HL-60 (cell line): ENCODE measurements at places on chromosomes 11 and 22.
A peak's percentile ranks its signal among the peaks of the same experiment; 100 is the strongest.

DNA sequence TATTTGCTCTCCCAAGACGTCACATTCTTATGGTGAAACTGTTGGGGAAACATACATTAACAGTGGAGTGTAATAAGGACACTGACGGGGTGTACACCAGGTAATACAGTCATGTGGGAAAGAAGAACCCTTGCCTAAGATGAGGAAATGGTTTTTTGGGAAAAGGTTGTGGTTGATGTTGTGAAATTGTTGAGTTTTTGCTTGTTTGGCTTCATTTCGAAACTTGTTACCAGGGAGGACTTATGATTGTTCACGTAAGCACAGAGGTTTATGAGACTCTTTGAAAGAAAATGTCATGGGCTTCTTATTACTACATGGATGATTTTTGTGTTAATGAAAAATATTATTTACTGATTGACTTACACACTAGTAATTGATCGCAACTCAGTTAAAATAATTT lies 16.8 kb downstream of the ANO3 start:
- no peak for DNase-seq

- peak; percentile 55 for DNase-seq
Observed at GRCh38 chr11:102560555-102561011, 30.0 kb upstream of the MMP7 start.

DNA sequence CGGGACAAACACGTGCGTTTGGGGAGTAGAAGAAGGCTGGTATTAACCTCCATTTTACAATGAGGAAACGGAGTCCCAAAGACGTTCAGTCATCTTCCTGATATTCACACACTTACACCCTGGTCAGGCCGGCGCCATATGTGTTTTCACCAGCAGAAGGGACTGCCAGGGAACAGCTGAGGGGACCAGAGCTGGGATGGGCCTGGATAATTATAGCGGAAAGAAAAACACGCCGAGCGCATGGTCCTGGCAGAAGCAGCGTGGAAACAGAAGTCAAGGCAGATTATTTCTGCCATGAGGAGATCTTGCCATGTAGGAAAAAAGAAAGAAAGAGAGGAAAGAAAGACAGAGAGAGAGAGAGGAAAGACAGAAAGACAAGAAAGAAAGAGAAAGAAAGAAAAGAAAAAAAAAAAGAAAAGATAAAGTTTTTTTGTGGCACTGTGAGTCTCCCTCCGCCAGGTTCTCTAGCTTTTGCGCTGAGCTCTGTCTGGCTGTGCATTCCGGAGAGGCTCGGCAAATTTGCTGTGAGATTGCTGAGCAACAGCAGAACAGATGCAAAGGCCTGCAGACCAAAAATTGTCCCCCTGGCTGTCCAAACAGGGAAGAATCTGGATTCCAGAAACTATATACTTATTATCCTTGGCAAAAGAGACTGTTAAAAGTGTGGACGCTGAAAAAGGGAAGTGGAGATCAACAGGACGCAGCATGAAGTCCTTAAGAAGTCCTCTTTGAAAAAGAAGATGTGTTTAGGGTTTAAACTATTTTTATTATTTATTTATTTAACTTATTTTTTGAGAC lies 1.3 kb upstream of the UCP2 start:
- DNase-seq = peak; percentile 45

DNA sequence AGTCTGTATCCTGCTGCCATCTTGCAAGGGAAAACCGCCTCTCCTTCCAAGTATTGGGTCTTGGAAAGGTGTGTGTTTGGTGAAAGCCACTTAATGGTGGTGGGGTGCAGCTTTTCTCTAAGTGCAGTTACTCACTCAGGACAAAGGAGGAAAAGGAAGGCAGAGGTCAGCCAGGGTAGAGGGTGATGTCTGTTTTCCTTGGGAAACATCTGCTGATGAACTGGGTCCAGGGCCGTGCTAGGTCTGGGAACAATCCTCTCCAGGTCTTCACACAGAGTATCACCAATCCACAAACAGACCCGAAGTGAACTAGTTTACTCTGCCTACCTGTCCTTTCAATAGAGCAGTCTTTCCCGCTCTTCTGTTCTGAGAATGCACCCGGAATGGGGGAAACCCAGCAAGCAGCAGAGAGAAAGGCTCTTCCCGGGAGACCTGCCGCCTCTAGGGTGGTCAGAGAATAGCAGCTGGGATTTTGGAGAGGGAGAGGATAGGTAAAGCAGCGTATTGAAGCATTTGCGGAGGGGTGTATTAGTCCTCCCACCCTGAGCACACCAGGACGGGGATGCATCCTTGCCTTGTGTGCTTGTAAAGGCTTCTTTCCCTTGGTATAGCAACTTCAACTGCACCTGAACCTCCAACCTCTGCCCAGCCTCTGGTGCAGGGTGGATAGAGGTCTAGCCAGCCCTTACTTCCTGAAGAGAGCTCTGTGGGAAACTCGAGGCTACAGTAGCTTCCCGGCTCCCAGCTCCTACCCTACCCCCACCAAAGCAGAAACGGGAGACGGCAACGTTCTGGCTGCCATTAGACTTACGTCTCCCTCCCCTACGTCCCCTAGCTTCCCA lies 20.7 kb downstream of the LHFPL7 start:
- no peak for DNase-seq

GRCh38 chr11:43852057-43852636 lies 28.5 kb upstream of the ALKBH3 start:
- DNase-seq = peak; percentile 57

- no peak for DNase-seq
Observed at GRCh38 chr11:13355191-13355590, 77.6 kb downstream of the BMAL1 start.

DNA sequence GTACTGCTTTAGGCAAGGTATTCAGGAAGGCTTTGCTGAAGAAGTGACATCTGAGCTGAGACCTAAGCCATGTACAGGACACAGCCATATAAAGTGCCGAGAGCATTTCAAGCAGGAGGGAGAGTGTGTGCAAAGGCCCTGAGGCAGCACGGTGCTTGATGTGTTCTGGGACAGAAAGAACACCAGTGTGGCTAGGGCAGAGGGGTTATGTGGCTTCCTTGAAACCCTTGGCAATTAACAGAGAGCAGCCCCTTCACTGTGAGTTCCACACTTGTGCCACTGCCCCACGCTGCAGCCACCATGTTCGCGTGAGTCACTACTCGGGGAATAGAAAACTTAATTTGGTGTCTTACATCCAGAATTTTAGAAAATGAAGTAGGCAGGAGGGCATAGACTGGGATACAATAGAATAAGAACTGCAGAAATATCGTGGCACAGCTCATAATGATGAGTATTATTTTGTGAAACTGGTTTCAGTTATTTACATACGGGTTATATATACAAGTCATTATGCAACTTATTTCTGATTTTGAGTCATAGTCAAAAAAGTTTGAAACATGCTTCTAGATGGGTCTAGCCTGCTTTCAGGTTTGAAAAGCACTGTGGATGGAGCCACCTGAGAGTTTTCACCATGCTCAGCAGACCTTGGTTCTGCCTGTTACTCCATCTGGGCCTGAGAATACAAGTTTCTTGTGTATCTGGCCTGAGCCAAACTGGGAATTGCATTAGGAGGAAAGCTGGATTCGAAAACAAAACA lies 11.8 kb downstream of the IL10RA start:
- no peak for DNase-seq

GRCh38 chr22:36409911-36410756 lies 22.4 kb upstream of the MYH9 start:
- no peak for DNase-seq

DNA sequence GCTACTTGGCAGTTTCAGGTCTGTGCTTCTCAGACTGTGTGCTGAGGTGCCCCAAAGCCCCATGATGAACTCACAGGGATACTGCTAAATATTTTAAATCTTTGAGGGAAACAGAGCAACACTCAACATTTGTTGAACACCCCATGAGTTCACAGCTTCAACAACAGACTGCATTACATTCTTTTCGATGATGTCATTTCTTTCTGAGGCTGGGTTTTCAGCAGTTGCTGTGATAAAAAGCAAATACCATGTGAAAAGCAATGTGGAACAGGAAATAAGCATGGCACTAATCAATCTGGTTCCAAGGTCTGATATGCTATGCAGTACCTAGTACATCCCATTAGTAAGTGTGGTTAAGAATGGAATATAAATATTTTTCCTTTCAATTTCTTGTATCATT lies 82.7 kb downstream of the RPL27A start:
- no peak for DNase-seq

GRCh38 chr11:126452241-126453101 lies 97.0 kb downstream of the ST3GAL4 start:
- DNase-seq = no peak
